ENCODE measurements at places on chromosomes 3 and 15. TPM values are rescaled to one million over a fixed set of nuclear protein-coding genes. Genes with fewer than 3 reads are reported as not detected.

DGKG gene
- 24.1 TPM for total RNA-seq

CLDN18 gene
- not detected for total RNA-seq

IREB2 gene
- 82.4 TPM for total RNA-seq

PAK6 gene
- not detected for total RNA-seq

SCG5 gene
- 46.0 TPM for total RNA-seq

CCRL2 gene
- total RNA-seq, result not detected

IMPG2 gene
- 2.4 TPM for total RNA-seq

LAMB2 gene
- 16.6 TPM for total RNA-seq

CNTN3 gene
- total RNA-seq, result 2.2 TPM

GRCh38 chr3:161042023-161042501 lies 63.1 kb downstream of the B3GALNT1 start:
- no peaks in the 10 kb centered on the region for H3K4me1 ChIP-seq
- no peak for DNase-seq
- no peak overlapping the region for H3K27ac ChIP-seq
- no peak overlapping the region for H3K4me3 ChIP-seq

GRCh38 chr3:185653949-185654757 lies 68.1 kb downstream of the SENP2 start:
- no peak overlapping the region for H3K27ac ChIP-seq
- no peaks in the 10 kb centered on the region for H3K36me3 ChIP-seq
- H3K4me1 ChIP-seq, result no peaks in the 10 kb centered on the region
- H3K4me3 ChIP-seq, result no peak overlapping the region
- H3K27me3 ChIP-seq, result peaks cover 2% of the 10 kb centered on the region

DNA sequence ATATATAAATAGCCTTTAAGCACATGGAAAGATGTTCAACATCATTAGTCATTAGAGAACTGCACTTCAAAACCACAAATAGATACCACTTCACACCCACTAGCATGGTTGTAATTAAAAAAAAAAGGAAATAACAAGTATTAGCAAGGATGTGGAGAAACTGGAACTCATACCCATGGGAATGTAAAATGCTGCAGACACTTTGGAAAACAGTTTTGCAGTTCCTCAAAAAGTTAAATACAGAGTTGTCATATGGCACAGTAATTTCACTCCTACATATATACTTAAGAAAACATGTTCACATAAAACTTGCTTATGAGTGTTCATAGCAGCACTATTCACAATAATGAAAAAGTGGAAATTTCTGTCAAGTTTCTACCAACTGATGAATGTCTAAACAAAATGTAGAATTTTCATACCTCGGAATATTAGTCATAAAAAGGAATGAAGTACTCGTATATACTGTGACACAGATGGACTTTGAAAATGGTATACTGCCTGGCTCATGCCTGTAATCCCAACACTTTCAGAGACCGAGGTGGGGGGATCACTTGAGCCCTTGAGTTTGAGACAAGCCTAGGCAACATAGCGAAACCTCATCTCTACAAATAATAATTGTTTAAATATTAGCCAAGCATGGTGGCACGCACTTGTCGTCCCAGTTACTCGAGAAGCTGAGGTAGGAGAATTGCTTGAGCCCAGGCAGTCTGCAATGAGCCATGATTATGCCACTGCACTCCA lies 28.1 kb downstream of the BCL2A1 start:
- DNase-seq, result no peak
- no peaks in the 10 kb centered on the region for H3K4me1 ChIP-seq
- H3K36me3 ChIP-seq, result no peaks in the 10 kb centered on the region
- H3K4me3 ChIP-seq, result no peak overlapping the region
- no peak overlapping the region for H3K27ac ChIP-seq

DNA sequence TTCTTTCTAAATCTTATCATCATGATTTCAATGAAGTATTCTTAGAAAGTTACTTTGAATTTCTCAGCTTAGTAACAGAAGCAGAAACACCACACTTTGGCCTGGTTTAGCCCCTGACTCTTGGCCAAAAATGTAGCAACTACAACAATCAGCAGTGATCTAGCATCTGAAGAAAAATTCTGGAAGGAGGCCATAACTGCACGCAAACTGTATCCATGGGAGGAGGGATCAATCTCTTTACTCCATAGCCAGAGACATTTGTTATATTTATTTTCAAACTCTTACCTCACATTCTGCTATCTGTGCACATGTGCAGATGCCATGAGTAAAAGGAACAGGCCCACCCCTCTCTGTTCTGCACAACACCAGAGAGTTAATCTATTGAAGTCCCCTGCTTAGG lies 251.0 kb upstream of the P2RY1 start:
- DNase-seq, result no peak
- H3K27me3 ChIP-seq, result no peaks in the 10 kb centered on the region
- H3K4me3 ChIP-seq, result no peak overlapping the region
- no peaks in the 10 kb centered on the region for H3K36me3 ChIP-seq

GRCh38 chr3:184656458-184656828 lies 55.4 kb downstream of the MAGEF1 start:
- no peak for DNase-seq
- peaks cover 4% of the 10 kb centered on the region for H3K27me3 ChIP-seq
- no peak overlapping the region for H3K27ac ChIP-seq
- H3K4me3 ChIP-seq, result no peak overlapping the region
- H3K4me1 ChIP-seq, result peaks cover 14% of the 10 kb centered on the region
